Urinary bladder (tissue), 4 donors: ENCODE measurements at places on chromosomes 13 and 19.

GRCh38 chr13:37413161-37413560, 185.4 kb downstream of the POSTN start:
- DNase-seq = no peak

DNA sequence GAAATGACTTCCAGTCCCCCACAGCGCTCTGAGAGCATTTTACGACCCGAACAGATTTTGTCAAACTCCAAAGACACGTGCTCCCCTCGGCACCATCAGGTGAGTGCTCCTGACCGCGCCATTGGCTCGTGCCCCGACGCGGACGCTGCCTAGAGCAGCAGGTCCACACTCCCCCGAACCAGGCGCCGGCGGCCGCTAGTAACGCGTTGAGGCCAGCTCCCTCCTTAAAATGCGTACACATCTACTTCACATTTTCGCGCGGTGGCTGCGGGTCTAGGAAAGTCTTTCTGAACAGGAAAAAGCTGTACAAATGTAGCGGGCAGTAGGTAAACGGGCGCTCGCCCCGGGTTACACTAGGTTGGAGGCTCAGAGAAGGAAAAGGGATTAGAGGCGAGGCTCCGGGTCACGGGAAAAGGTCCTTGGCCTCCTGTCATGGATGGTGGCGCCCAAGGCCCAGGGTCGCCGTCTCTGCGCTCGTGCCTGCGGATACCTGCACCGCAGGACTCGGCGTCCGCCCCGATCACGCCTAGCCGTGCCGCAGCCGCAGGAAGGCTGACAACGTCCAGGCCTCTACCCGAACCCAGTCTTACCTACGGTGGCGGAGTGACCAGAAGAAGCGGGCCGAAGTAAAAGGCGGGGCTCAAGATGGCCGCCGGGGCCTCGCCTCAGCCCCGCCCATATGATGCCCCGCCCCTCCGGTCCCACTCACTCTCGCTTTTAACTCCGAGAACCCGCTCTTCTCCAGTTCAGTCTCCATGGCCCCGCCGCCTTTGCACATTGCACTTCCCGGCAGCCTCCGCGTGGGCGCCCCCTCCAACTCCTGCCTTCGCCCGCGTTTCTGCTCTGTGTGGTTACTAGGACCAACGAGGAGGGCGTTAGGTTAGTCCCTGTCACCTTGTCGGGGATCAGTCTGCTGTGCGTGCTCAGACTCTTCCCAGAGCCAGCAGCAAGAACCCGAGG, at the start of gene ESD:
Gene ESD, minus strand, starts transcription at position 647 of the 960 bp plus-strand sequence. CDS start 5,748 bp downstream, outside the sequence.
- DNase-seq = peak; percentile 90

DNA sequence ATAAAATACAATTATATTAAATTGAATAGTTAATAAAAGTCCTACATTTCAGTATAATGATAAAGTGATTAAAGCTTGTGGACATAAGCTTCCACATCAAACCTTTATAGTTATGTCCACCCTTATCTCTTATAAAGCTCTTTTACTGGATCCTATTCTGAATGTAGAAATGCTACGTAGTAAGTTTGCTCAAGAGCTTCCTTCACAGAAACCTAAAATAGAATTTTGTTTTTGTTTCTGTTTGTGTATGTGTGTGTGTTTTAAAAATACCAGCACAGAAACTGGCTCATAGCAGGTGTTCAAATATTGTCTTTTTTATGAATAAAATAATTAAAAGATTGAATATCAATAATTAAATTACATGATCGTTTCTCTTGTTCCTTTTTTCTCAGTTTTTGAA, 21.0 kb upstream of the UFM1 start:
- no peak for DNase-seq

DNA sequence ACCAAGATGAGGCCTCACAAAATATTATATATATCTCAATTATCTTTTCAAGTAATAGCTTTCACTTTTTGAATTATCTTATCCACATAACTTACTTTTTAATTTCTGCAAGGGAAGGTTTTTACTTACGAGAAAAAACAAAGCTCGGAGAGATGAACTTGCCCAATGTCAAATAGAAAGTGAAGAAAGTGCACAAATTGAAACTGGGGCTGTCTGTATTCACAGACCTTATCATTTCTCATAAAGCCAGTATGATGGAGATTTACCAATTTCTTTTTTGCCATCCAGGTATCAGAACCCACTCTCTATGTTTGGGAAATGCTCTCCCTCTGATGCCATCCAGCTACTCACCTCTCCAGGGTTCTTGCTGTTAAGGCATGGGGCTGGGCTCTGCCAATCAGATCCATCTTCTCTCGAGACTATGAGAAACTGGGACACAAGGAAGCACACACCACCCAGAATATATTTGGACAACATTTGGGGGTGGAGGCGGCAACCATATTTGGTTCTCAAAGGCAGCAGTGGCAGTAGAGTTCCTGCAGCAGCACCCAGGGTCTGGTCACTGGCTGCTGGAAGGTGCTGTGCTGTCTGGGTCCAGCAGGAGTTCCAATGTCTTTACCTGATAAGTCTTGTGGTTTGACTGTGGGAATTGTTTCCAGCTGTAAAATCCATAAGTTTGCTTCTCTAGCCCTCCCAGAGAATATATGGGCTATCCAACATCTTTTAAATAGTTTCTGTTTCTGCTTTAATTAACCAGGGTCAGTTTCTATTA, 45.8 kb upstream of the SCEL start:
- DNase-seq = no peak

DNA sequence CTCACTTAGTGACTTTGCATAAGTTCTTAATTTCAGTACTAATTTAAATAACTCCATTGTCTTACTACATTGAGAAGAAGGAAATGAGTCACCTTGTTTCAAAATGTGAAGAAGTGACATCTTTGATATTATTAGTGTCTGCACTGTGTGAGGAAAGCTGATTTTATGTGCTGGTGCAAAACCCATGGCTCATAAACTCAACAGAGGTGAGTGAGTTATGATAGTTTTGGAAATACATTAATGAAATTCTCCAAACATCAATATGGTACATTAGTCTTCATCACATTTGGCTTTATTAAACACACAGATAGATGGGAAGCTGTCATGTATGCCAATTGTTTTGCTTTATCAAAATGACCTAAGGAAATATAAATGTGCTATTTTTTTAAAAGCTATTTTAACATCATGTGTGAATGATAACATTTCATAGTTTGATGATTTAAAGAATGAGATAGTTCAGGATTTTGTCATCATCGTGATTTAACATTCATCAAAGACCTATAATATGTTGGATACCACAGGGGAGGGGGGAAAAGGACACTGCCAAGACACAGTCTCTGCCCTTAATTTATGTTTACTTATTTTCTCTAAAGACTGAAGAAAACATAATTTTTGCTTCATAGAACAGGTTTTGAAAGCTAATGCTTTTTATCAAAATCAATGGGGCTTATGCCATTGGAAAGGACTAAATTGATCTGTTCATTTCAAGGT, 902.3 kb upstream of the SLITRK1 start:
- no peak for DNase-seq

DNA sequence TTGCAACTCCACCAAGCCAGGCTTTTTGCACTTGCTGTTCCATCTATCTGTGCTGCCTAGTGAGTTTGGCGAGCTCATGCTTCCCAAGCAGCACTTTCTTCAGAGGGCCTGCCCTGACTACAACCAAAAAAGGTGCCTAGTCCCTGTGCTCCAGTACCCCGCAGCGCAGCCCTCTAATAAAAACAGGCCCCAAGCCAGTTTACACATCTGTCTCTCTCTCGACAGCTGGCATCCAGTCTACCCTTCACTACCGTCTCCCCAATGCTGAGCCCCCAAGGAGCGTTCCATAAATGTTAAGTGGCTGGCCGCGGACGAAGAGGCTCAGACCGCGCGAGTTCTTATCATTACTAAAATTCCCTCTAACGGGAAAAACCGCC, 512 bp downstream of the MED4 start:
- DNase-seq = no peak

DNA sequence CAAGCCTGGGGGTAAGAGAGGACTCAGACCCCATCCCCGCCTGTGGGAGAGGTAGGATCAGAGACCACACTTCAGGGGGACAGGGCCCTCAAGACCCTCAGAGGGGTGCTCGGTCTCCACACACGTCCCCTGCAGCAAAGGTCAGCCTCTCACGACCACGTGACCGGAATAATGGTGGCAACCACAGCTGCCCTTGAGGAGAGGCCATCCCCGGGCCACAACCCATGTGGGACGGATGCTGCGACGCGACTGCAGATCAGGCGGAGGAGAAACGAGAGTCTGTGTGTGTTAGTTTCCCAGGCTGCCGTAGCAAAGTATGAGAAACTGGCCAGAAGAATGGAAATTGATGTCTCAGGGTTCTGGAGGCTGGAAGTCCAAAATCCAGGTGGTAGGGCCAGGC, 8.9 kb downstream of the MED25 start:
- DNase-seq = no peak

- DNase-seq = no peak
Measured at GRCh38 chr13:111938741-111939665, 127.9 kb upstream of the SOX1 start.

- no peak for DNase-seq
Measured at GRCh38 chr13:21948769-21949474, 278.0 kb downstream of the FGF9 start.

DNA sequence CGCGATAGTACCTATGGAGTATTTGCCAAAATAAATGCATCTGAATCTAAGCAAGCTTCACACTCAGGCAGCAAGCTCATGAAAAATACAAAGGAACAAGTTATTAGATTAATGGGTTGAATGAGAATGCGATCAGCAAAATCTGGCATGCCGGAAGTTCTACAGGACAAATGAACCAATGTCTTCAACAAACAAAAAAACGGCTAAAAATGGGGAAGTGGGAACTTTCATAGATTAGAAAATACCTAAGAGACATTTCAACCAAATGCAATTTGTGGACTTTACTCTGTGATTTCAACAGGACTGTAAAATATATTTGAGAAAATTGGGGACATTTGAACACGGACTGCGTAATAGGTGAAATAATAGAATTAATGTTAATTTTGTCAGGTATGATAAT, 22.4 kb upstream of the RNASEH2B start:
- DNase-seq = no peak

- peak; percentile 20 for DNase-seq
Measured at GRCh38 chr13:41352935-41353840, 42.1 kb downstream of the NAA16 start.

- DNase-seq = no peak
Measured at GRCh38 chr13:47139519-47139918, 242.7 kb upstream of the HTR2A start.

DNA sequence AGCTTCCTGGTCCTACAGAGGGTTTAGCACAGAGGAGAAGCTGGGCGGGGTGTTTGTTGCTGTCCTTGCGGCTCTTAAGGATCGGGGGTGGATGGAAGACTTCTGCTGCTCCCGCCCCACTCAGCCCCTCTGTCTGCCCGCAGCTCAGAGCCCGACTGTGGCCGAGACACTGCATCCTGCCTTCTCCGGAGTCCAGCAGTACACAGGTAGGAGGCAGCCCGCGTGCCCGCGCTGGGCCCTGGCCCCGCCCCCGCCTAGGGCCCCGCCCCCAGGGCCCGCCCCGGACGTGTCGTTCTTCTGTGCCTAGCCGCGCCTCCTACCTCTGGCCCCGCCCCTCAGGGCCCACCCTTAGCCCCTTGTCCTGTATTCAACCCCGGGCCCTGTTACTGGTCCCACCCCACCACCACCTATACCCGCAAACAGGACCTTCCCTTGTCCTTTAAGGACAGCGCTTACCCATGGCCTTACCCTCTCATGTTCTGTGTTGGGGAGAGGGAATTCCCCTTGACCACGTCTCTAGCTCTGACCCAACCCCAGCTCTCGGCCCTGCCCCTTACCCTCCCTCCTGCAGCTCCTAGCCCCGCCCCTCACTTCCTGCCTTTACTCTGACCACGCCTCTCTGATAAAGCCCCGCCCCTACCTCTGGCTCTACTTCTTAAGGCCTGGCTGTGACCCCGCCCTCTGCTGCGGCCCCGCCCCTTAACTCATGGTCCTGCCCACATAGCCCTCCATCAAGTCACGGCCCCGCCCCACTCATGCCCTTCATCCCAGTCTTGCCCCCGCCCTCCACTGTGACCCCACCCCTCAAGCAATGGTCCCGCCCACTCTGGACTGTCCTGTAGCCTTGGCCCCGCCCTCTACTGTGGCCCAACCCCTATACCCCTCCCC, 60.5 kb downstream of the CELF5 start:
- DNase-seq = peak; percentile 76

GRCh38 chr13:31826521-31826920, 87.2 kb downstream of the RXFP2 start:
- no peak for DNase-seq

DNA sequence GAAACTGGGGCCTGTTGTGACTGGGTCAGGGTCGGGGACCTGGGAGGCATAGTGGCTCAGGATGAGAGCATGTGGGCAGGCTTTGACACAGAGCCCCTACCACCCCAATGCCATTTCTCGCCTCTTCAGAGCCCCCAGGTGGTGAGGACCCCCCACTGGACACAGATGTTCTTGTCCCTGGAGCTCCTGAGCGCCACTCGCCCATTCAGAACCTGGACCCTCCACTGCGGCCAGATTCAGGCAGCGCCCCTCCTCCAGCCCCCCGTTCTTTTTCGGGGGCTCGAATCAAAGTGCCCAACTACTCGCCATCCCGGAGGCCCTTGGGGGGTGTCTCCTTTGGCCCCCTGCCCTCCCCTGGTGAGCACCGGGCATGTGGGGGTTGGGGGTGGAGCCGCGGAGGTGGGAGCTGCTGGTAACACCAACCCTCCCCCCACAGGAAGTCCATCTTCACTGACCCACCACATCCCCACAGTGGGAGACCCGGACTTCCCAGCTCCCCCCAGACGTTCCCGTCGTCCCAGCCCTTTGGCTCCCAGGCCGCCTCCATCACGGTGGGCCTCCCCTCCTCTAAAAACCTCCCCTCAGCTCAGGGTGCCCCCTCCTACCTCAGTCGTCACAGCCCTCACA, 10.4 kb downstream of the IGFLR1 start:
- DNase-seq = no peak

DNA sequence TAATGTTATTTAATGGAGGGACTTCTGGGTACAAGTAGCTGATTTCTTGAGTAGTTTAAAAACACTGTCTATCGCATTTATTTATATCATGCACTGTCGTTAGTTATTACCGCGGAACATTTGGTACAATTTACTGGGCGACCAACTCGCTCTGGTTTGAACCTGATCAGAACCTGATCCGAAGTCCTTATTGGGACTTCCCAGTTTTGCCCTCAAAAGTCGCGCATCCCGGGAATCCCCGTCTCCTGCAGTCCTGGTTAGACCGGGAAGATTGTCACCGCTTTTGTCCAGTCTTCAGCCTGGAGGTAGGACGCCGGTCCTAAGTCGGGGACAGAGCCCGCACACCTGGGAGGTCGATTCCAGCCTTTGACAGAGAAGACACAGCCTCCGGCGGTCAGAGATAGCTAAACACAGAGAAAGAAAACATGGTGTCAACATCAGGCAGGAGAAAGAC, 694 bp downstream of the CLN5 start:
- no peak for DNase-seq

- DNase-seq = no peak
Measured at GRCh38 chr13:46578590-46578975, 25.6 kb downstream of the LRCH1 start.

- DNase-seq = no peak
Measured at GRCh38 chr19:15324791-15325519, 7.4 kb downstream of the BRD4 start.

- peak; percentile 71 for DNase-seq
Measured at GRCh38 chr13:102394158-102395053, 7.4 kb downstream of the FGF14 start.

- no peak for DNase-seq
Measured at GRCh38 chr13:25462301-25463125, 90.7 kb downstream of the ATP8A2 start.
